ENCODE measurements at places on chromosomes 6 and 20.

DNA sequence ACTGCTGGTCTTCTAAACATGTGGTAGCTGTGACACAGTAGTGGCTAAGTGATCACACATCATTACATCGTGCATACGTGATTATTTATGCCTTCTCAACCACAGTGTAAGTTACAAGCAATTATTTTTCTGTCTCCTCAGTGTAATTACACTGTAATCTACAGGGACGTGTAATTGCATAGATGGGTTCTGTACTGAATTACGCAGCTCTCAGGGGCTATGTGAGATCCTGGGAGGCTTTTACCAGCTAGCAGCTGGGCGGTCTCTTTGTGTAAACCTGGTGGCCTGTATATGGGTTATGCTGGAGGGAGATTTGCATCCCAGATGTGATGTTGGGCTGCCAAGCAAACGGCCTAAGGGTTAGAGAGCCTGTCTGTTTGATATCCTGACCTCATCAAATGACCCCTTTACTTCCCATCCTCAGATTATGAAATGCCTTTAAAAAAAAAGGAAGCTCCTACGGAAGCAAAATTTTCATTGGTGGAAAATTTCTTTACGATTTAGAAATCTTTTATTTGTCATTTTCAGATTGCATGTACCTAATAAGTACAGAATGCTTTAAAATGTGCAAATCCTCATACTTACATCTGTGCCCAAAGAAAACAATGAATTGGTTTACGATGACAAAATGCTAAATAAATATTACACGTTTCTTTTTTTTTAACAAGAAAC is 402.8 kb upstream of the JAG1 start:
- no peak for DNase-seq

- DNase-seq: no peak
Observed at GRCh38 chr6:111806561-111807497, 66.4 kb downstream of the FYN start.

DNA sequence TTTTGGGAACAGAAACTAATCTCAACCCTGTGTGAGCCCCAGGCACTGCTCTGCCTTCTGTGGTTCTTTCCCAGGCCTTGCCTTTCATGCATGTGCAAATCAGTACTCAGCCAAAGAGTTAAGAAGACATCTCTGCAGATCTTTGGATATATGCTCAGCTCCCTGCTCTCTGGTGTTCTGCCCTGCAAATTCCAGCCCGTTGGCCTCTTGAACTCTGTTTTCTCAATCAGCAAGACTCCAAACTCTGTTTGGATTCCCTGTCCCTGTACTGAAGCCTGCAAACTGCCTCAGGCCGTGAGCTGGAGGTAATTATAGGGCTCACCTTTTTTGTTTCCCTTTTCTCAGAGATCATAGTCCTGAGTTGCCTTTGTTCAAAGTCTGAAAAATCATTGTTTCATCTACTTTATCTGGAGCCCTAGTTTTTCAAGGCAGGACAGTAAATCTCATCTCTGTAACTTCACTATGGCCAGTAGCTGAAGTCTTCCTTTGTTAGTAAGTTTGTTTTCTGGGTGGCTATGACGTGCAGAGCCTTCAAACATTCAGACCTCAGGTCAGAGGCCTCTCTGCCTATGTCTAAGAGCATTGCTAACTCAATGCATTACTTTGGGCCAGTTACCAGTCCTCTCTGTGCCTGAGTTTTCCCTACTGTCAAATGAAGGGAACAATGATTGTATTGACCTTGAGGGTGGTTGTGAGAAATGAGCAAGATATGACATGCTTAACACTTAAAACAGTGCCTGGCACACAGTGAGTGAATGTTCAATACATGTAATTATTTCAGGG is 15.9 kb upstream of the MDFI start:
- no peak for DNase-seq

DNA sequence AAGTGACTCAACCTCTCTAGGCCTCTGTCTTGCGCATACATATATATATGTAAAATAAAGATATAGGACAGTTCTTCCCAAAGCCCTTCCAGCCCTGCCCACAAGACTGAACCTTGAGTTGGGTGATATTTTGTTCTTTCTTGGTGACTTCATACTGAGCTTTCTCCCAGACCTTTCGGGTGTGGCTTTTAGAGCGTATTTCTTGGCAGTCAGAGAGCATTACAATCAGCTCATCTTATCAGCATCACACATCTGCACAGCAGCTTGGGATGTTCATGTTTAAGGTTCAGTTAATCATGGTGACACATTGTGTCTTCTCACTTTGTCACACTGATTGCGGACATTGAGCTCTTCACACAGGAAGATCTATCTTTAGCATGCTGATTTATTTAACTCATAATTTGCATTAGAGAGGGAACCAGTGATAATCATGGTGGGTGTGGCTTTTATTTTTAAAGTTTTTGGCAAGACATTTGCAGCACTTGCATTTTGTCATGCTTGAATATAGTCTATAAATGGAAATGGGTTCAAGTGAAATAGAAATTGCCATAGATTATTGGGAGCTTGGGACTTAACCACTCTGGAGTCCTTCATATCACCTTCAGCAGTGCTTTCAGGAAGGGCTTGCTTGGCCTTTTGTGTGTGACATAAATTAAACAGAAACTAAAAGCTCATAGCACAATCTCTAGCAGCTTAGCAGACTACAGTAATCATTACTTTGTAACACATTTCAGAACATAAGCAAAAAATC is 8.3 kb downstream of the KIF3B start:
- peak; percentile 36 for DNase-seq

DNA sequence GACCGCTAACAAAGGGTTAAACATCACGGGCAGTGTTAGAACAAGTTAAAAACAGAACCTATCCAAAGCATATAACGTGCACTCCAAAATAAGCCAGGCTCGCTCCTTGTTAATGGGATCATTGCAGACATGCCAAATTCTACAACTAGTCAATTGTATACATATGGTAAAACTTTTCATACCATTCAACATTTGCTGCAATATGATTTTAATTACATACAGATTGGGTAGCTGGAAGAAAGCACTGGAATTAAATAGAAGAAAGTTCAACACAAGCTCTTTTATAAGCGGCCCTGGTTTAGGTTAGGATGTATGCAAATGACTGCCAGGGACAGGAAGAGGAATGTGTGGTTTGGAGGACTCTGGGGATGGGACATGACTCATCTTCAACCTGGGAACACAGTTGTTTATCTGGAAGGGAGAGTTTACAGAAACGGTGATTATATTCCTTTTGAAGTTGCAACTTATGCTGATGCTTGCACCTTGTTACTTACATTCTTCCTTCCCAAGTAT is 62.5 kb upstream of the TIAM2 start:
- DNase-seq: no peak

DNA sequence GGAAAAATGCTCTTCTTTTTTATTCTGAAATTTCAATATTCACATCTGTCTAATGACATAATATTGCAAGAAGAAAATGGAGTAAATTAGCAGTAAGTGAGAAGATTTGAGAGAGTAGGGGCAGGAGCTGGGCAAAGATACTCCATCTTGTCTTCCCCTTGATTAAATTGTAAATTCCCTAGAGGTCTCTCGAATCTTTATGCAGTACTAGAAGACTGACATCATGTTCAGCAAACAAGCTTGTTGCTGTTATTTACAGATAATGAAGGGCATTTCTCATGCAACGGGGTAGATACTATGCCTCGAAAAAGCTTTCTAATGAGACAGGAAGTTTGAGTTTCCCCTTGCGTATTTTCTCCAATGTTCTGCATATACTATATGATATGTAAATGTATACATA is 306.9 kb upstream of the PTCHD4 start:
- DNase-seq: no peak

GRCh38 chr6:52877168-52877567 is 32.3 kb downstream of the GSTA3 start:
- no peak for DNase-seq

Data from activated CD4-positive, alpha-beta T cell treated with anti-CD3 and anti-CD28 coated beads, Interleukin-2, amount 50 U/mL, for 48 hours (primary cell).